Pulmonary artery endothelial cell (primary cell): ENCODE measurements at places on chromosomes 5 and 9. TPM values are rescaled to one million over a fixed set of nuclear protein-coding genes. Genes with fewer than 3 reads are reported as not detected.

DNA sequence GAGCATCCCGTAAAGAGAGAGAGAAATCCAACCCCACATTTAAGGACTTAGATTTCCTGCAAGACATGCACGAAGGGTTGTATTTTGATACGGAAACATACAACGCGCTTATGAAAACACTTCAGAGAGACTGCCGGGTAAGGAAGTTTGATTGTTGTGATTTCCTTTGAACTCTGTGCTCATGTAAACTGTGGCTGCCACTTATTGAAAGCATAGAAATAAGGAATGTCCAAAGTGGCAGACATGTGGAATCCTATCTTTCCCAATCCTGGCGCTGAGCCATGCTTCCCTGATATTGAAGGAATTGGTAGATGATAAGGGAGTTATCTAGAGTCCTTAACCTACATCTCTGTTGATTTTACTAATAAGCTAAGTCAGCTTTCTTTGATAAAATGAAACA lies 119.4 kb downstream of the PRKACG start:
- DNase-seq: no peak

RMRP gene
- total RNA-seq: 22,365 and 32,732 TPM in 2 replicates

PGM5 gene
- 0.07 and 0.26 TPM in 2 replicates for total RNA-seq

GRCh38 chr9:91805031-91805430 lies 145.0 kb downstream of the ROR2 start:
- no peak for DNase-seq

LHX3 gene
- total RNA-seq: not detected in 2 replicates

DNA sequence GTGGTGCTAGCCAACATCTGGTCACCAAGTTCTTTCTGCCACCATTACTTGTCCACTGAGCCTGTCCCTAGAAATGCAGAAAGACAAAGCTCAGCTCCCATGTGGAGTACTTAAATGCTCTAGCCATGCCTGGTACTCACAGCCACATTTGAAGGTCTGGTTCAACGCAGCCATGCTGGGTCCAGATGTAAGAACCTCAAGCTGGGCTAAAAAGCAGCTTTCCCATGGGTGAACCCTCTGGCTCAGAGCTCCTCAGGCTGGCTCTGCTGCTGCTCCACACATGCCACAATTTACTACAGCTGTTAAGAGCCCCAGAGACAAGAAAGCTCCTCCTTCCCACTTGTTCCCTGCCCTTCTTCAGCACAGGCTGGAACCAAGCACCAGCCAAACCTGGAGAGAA lies 97.1 kb upstream of the LRRTM2 start:
- DNase-seq: no peak

IL3 gene
- not detected in 2 replicates for total RNA-seq

NNT gene
- 61.9 and 79.3 TPM in 2 replicates for total RNA-seq

DNA sequence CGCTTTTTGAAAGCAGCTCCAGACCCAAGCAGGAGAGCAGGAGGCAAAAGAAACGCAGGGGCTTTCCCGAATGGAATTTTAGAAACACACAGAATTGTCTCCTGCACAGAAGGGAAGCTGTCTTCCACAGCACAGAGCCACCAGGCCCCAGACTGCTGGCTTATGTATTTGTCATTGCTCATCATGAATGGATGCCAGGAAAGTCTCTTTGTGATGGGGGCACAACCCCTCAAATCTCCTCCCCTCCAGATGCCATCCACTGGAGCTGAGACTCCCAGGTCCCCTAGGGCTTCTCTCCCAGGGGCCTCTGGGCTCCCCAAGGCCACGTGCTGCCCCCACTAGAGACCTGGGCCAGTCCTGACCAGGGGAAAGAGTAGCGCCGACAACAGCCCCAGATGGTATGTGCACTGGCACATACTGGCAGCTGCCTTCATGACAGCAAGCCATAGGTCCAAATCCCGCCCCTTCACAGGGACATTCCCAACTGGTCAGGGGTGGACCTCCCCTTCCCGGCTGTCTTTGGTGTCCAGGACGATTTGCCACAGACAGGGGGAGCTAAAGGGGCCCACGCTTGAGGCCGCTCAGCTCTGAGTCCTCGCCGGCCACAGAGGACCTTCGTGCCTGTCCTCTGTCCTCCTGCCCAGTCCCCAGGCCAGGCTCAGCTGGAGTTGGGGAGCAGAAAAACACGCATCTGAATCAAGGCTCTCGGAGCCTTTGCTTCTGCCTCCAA lies 127.8 kb downstream of the KCNIP1 start:
- DNase-seq: no peak

DNA sequence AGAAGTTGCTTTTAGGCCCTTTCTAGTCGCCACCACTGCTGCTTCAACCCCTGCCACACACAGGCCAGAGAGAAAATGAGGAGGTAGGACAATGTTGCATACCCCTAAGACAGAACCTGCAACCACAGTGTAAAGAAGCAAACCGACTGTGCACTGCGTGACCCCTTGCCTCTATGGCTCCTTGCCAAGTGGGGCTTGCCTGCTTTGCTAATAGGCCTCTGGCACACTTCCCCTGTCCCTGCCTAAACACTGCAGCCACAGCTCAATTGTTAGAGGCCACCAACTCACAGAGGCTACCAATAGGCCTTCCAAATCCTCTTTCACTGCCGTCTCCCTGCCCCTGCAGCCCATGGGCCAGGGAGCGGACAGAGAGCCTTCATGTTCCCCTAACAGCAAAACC lies 280.1 kb downstream of the CDH10 start:
- DNase-seq: no peak

SH3RF2 gene
- 1.3 and 2.5 TPM in 2 replicates for total RNA-seq

DNA sequence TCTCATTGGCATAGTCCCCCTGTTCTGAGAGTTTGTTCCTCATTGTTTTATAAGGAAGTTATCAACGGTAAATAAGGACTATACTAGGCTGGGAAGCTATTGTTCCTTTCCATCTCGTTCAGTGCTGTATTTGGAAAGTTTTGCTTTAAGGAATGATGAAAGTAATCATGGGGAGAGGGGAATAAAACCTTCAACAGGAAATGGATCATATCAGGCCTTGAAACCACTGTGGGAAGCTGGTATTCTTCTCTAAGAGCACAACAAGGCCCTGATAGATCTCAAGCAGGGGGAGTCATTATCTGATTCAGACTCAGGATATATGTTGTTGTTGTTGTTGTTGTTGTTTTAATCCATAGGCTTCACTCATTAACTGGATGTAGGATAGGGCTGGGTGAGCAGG lies 474.5 kb downstream of the ENC1 start:
- DNase-seq: peak; percentile 52

- no peak for DNase-seq
These were observed at the start of gene ANKDD1B for GRCh38 chr5:75611311-75612225. ANKDD1B (plus strand) TSS chr5:75611453; CDS start chr5:75611635, 182 bp downstream.

- DNase-seq: no peak
These were observed 71.6 kb downstream of the SETX start for GRCh38 chr9:132283165-132283564.

SELENOP gene
- total RNA-seq: 0.40 and 0.53 TPM in 2 replicates

DNA sequence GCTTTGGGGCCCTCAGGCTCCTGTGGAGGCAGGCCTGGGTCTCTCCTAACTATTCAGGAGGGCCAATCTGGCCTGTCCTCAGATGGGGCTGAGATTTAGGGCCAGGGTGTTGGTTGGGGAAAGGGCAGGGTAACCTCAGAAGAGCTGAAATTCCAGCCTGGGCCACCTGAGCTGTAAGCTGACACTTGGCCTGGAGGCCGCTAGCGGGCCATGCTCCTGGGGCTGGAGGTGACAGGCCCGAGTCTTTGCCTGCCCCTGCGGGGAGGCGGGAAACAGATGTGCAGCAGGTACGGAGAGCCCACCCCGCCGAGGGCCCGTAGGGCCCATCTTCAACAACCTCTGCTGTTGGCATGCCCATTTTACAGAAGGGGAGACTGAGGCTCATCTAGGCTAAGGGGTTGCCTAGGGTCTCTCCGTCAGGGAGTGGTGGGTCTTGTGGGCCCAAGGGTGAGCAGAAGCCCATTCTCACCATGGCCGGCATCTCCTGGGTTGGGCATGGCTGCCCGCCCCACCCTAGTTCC lies 69.5 kb downstream of the RXRA start:
- DNase-seq: no peak

DNA sequence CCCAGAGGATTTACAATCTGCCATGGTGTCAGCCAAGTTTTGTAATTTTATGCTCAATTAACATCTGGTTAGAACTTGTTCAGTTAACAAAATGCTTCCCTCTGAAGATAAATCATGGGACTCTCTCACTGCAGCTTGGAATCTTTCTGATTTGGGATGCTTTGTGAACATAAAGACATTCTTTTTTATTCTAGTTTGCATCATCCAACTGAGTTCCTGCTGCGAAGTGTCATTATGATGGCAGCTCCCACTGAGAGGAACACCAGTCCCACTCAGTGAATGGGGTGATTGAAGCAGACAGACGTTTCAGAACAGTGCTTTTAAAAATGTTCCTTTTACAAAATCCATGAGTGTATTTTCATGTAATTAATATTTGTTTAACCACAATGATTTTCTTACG lies 863.8 kb downstream of the TLE4 start:
- DNase-seq: no peak

GRCh38 chr5:123170816-123171215 lies 81.8 kb downstream of the PRDM6 start:
- no peak for DNase-seq
